Activated CD8-positive, alpha-beta memory T cell treated with anti-CD3 and anti-CD28 coated beads, Interleukin-2, amount 50 U/mL, for 4 hours (primary cell): ENCODE measurements at places on chromosomes 16 and 17.

GRCh38 chr17:71464241-71464640 is 656.6 kb upstream of the SOX9 start:
- no peak for DNase-seq

- no peak for DNase-seq
Observed at GRCh38 chr16:57666353-57667047, 1.6 kb upstream of the ADGRG3 start.

DNA sequence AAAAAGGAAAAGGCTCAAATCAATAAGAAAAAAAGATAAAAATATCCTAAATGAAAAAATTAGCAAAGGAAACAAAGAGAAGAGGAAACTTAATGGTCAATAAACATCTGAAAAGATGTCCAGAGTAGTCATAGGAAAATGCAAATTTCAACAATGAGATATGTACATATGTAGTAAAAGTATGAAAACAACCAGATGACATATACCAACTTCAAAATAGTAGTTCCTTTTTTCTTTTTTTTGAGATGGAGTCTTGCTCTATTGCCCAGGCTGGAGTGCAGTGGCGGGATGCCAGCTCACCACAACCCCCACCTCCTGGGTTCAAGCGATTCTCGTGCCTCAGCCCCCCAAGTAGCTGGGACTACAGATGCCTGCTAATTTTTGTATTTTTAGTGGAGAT is 21.7 kb upstream of the NFAT5 start:
- DNase-seq = no peak

DNA sequence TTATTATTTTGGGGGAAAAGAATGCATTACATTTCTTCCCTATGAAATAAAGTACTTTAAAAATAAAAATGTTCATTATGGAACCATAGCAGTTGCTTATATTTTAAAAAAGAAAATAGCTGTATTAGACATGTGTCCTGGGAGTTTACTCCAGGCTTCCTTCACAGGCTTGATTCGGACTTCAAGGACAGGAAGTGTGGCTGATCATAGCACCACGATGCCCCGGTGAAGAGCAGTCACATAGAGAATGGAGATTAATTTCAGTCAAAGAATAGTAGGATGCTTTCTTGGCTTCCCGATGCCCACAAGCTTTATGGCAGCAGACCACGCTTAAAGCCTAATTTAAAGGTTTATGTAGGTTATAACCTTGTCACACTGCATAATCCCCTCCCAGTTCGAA is 125.1 kb downstream of the NPIPB5 start:
- DNase-seq = no peak

DNA sequence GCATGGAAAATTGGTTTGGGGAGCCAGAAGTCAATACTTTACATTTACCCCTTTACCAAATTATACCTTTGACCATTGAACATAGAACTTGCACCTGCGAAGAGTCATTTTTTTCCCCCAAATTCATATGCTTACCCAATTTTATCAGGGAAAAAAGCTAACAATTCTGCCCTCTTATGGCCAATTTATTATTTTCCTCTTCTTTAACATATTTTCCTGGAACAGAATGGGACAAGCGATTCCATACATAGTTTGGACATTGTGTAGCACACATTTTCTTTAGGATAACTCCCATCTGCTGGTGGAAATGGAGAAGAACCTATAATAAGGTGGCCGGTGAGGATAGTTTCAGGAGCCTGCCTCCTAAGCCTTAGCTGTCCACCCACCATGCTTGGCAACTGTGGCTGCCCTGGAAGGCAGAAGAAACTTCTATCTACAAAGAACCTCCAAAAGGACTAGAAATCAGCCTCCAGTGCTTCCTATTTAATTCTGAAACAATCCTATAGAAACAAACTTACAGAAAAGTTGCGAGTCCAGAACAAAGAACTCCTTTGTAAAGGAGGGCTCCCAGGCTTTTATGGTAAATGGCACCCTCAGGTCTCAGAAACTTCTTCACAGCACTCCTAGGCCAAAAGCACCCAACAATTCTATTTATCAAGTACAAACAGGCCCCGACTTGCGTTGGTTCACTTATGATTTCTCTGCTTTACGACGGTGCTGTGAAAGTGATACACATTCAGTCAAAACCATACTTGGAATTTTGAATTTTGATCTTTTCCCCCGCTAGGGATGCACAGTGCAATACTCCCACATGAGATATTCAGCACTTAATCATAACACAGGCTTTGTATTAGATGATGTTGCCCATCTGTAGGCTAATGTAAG is 64.1 kb upstream of the CACNG4 start:
- no peak for DNase-seq

DNA sequence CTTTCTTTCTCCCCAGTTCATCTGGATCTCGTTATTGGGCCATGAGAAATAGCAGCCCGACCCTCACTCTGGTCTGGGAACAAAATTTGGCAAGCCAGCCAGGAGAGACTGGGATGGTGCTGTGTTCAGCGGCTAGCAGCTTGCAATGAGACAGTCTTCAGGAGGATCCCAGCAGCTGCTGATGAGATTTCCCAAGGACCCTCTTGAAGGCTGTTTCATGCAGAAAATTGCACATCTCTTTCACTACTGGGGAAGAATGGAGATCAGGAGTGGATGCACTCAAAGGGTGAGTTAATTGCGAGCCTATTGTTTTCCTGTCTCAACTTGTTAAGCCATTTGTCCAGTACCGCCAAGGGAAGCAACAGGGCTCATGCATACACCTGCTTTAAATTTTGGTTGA is 5.5 kb upstream of the COIL start:
- no peak for DNase-seq

DNA sequence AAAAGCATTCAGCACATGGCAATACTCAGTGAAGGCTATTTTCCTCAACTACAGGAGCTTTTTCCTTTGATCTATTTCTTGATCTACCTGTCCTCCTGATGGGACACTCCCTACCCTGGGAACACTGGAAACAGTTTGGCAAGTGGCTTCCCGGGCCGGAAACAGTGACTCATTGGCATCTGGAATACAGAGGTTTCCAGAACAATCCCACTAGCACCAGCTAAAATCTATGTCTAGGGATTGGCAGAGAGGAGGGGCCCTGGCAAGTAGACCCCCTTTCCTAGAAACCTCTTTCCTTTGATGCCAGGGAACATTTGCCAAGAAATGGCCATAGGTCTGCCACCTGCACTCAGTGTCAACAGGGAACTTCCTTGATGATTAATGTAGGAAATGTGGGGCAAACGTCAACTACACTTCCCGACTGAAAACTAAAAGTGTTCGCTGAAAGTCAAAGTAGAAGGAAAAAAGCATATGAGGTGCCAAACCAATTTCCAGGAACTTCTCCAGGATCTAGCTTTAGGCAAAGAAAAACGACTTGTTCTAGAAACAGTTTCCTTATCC is 30.4 kb upstream of the FBXW10B start:
- DNase-seq = no peak

DNA sequence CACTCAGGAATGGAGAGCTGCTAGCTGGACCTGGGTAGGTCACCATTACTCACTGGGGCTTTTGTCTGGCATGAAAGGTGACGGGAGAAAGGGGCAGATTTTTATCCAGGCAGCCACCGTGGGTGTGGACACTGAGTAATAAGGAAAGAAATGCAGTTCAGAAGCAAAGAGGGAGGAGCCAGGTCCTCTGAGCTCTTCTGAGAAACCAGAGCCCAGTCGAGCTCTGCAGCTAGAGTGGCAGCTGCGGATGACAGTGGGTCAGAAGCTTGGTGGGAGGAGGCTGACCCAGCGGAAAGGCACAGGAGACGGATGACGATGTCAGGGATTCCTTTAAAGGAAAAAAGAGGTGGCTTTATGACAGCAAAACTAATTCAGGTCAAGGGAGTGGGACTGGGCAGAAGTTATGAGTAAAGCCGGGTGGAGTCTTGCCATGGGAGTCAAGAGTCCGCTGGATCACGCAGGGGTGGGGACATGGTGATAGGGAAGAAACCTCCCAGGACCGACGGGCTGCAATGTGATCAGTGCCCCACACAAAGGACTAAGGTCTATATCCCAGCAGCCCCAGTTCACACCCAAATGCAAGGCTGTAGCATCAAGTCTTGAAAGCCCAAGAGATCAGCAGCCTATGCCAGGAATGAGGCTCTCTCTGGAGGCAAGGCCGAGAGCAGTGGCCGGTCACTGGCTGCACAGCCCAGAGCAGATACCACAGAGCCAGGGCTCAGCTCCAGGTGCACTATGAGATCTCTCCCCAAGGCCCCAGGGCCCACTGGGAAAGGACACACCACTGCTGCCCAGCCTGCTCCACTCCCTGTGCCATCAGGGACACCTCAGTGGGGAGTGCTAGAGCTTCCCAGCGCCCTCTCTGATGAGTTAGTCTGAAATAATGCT is 6.3 kb upstream of the MNT start:
- no peak for DNase-seq

DNA sequence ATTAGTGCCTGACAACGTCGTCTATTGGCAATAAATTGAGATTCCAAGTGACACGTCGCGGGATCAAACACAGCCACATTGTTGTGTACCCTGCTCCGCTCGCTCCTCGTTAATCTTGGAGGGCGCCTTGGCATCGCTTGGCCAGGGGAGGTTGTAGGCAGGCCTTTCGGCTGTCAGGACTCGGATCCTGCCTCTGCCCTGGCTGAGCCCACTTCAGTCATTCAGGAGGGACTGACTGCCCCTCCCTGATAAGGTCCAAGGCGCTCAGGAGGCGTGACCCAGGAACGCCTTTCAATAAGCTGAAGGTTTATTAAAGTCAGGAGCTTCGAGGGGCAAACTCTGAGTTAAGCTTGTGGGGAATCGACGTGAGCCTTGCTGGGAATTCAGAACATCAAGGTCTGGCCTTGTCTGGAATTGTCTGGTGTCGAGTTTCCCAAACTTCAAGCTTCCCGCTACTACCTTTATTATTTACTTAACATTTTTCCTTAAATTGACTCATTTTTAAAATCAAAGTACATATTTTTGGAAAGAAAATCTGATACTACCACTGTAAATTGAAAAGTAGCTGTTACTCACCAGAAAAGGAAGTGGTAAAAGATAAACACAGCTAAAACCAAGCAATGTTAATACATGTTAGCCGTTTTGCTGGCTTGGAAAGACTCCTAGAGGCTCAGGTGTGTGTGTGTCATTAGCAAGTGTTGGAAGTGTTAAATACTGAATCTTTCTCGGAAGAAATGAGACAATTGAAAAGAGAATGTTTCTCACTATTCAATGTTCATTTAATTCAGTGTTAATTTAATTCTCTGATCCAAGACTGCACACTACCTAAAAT is 5.3 kb upstream of the IRX3 start:
- no peak for DNase-seq

- no peak for DNase-seq
Observed at GRCh38 chr17:48755356-48755755, 26.8 kb upstream of the HOXB13 start.

DNA sequence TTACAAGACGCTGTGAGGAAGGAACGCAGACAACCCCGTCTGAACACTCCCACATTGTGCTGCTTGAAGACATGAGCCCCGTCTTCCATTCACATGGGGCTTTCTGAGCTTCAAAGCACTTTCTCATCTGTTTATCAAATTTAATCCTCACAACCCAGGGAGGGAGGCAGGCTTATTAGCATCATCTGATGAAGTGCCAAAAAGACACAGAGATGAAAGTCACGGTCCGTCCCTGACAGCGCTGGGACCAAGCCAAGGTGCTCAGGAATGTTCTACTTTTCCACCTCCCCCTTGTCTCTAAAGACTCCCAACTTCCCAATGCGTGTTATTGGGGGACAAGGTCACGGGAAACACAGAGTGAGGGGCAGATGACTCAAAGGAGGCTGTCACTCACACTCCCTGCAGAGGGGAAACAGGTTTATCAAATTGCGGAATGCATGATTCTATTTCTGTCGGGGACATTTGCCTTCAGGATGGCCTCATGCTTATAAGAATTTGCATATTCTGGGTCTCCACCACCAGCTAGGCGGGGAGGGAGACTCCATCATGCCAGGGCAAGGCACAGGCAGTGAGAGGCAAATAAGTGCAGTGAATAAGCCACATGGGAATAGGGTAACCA is 10.7 kb downstream of the XYLT1 start:
- no peak for DNase-seq

GRCh38 chr16:11788914-11789313 is 8.1 kb downstream of the ZC3H7A start:
- DNase-seq = no peak

GRCh38 chr16:48535831-48536613 is 74.0 kb downstream of the N4BP1 start:
- DNase-seq = no peak

- no peak for DNase-seq
Observed at GRCh38 chr17:71978435-71978834, 142.4 kb upstream of the SOX9 start.

DNA sequence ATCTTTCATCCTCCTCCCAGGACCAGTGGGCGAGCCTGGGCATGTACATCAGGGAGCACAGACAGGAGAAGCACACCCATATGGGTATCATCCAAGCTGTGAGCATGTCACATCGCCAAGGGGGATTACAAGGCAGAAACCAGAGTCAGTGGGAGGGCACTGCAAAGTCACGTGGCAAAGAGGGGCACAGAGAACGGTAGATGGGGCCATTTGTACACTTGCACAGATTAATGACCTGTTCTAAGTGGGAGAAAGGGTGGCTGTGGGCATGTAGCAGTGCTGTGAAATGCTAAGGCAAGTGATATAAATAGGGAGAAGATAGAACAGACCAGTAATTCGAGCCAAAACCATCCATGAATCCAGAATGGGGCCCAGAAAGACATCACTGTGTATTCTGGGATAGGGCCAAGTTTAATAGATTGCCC is 265.0 kb downstream of the CPPED1 start:
- DNase-seq = no peak

DNA sequence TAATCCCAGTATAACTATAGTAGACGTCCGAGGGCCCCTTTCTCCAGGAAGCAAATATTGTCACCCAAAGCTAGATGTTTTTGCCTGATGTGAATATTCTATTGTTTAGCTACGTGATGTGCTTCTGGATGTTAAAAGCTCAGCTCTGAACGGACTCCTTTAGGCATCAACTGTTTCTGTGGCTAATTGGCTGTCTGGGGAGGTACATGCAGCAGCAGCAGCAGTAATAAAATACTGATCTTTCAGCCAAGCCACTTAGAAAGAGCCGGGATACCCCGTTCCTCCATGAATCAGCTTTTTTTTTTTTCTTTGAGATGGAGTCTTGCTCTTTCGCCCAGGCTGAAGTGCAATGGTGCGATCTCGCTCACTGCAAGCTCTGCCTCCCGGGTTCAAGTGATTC is 43.0 kb downstream of the TRARG1 start:
- DNase-seq = no peak

- DNase-seq = no peak
Observed at GRCh38 chr17:38463451-38463858, 35.2 kb downstream of the ARHGAP23 start.

DNA sequence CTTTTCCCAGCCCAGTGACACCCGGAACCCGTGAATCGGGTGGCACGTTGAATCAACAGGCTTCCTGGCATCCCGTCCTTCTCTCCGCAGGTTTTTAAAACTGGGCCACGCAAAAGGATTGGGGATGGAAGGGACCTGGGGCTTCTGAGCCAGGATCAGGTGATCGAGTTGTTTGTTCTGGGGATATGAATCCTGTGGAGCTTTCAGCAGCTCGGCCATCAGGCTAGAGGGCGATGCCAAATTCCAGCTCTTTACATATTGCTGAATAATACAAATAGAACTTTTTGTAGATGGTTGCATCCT is 473 bp downstream of the SUPT6H start:
- no peak for DNase-seq
